ENCODE measurements at places on chromosomes 12 and 14.

GRCh38 chr14:36656687-36657398 lies 4.8 kb upstream of the PAX9 start:
- no peak for DNase-seq

DNA sequence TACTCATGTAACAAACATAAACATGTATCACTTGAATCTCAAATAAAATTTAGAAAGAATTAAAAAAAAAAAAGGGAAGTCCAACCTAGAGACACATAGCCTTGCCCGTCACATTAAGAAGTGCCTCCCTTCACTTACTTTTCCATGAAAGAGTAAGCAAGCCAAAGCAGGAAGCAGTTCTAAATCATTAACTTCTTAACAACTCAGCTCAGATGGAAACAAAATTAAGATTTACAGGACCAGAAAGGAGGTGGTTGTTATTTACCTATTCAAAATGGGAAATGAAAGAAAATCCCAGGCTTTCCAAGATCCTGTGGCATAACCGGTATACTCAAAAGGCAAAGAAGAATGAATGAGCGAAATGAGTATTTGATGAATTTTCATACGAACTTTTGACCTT lies 258.6 kb upstream of the DCN start:
- no peak for DNase-seq

DNA sequence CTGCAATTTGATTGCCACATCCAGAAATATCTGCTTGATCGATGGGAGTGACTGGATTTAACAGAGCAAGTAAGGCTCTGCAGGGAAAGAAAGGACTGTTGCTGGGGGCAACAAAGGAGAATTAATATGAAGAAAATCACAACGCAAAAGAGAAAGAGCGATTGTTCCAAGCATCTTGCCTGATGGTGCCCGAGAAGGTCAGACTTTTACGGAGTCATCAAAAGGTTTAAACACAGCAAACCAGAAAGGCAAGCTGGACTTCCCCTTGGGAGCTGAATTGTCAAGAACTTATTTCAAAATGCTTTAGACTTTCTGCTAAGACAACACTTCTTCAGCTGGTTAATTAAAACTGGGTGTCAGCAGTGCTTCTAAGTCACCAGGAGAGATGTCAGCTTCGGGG lies 791.5 kb downstream of the MED13L start:
- no peak for DNase-seq

GRCh38 chr12:122031342-122032216 lies 9.9 kb downstream of the BCL7A start:
- DNase-seq: no peak

DNA sequence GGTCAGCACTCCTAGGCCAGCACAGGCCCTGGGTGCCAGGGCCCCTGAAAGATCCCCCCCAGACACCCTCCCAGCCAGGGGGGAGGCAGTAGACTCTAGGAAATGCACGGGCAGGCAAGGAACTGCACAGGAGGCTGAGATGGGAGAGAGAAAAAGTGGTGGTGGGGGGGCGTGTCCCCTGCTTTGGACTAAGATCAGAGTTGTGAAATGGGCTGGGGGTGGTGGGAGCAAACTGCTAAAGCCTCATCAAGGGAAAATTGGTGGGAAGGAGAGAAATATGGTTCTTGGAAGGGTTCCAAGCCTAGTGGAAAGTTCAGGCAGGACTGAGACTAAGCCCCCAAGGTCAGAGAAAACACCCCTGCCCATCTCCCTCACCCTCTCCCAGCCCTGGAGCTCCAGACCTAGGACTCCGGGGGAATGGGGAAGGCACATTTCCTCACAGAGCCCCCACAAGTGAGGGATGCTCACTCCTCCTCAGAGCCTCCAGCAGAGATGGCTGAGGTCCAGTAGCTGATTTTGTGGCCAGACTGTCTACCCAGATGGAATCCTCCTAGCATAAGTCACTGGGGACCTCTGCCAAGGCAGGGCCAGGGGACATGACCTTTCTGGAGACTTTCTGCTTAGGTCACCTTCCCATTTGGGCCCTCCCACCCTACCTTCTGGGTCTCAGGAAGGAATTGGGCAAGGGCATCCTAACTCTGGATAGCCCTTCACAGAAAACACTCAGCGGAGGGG lies 29.8 kb downstream of the FIGNL2 start:
- DNase-seq: peak; percentile 94

DNA sequence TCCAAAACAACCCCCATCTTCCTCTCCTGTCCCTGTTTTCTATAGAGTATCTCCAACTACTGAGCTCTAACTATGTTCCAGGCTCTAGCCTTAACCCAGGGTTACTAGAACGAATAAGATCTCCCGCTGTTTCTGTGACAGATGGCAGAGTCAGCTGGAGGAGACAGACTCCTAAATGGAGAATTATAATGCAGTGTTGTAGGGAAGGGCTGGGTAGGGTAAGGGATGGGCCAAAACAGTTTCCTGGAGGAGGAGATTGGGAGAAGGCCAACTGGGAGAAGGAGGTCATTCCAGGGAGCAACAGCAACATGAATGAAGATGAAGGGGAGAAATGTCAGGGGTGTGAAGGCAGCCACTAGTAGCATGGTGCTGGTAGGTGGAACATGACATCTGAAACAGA lies 73.4 kb upstream of the ANO4 start:
- no peak for DNase-seq

DNA sequence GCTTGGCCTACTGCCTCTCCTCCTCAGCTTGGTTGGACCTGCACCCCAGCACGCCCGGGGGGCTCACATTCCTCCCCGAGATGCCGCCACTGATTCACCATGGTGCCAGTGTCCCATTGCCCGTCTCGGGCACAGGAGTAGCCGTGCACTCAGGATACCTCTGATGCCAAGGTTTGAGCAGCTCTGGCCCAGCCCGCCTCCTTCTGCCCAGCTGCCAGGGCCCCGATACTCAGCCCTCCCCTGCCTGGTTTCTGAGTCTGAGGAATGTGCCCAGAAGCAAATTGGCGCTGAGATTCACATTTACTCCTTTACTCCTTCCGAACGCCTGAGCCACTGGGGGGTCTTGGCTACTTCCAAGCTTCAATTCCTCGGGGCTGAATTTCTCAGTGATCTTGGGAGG lies 63.5 kb downstream of the NINJ2 start:
- DNase-seq: no peak

GRCh38 chr12:1865284-1865866 lies 45.0 kb downstream of the LRTM2 start:
- no peak for DNase-seq

GRCh38 chr12:63968673-63969072 lies 124.2 kb downstream of the SRGAP1 start:
- DNase-seq: no peak

DNA sequence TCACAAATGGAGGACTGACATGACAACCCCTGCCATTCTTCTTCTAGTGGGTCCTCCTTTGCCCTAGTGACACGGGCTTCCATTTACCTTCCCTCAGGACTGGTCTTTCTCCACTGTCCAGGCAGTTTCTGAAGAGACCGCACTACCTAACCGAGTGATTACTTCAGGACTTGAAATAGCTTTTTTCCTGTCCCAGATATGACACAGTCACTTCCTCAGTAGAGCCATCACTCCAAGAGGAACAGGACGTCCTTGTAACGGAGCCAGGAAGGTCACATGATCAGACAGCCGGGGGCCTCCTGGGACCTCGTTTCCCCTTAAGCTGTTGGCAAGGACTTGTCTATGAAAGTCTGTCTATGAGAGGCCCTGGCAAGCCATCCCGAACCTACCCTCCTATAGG lies 62.3 kb downstream of the FOS start:
- DNase-seq: no peak

DNA sequence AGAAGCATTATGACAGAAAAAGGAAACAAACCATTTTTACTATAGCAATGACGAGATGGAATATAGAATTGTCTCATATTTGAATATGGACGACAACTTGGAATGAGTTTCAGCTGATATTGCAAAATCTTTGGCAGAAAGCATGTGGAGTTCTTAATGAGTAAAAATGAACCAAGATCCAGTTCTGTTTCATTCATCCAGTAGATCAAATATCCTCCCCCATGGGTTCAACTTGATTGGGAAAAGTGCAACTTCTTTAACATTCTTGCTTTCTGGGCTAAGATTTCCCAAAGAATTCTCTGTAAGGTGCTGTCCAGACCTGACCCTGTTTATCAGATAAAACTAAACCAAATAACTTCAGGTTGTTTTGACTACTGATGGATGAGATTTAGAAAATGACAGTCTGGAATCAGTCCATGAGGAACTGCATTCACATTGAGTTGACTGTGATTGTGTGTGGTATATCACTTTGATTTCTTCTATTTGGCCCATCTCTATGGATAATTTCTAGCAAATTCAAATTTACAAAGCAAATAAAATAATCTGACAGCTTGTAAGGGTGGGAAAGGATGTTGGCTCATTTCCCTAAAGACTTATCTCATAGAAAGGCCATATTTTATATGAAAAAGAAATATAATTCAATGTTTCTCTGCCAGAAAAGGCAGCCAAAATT lies 267.4 kb downstream of the ADAMTS20 start:
- DNase-seq: no peak

- DNase-seq: peak; percentile 37
Observed at GRCh38 chr12:59834659-59835474, 239.0 kb downstream of the SLC16A7 start.

GRCh38 chr12:24228371-24228770 lies 278.9 kb upstream of the SOX5 start:
- no peak for DNase-seq

DNA sequence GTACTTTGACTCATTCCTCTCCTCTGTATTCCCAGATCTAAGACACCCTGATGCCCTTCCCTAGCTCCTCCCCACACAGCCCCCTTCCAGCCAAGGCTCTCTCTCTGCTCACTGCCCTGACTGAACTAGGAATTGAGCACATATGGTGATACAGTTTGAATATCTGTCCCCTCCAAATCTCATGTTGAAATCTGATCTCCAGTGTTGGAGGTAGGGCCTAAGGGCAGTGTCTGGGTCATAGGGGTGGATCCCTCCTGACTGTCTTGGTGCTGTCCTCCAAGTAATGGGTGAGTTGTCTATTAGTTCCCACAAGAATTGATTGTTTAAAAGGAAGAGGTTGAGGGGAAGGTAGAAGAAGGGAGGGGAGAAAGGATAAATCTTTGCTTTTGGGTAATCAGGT lies 17.4 kb downstream of the CMKLR1 start:
- no peak for DNase-seq

- DNase-seq: no peak
Observed at GRCh38 chr12:46298261-46298660, 29.4 kb upstream of the SLC38A1 start.

DNA sequence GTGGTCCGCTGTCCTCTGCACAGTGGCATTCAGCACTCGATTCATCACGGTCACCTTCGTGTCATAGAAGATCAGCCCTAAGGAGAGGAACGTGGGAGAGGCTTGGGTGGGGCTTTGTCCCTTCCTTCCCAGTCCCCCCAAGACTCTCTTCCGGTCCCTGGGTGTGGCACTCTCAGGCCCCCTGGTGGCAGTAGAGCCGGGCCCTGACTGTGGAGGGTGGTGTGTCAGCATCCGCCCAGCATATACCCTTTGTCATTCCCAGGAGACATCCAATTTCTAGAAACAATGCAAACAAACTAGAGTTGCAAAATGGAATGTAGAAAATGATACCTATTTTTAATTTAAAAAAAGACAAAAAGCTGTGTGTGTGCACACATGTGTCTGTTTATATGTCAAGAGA lies 45.0 kb downstream of the TRAFD1 start:
- peak; percentile 52 for DNase-seq
